ENCODE measurements at places on chromosomes 3 and 15.

GRCh38 chr3:32238453-32239306, at the start of gene CMTM8:
Gene CMTM8, plus strand, starts transcription at chr3:32238680. Its CDS starts 293 bp downstream, at chr3:32238973.
- H3K4me1 ChIP-seq = peaks cover 31% of the 10 kb centered on the region
- H3K27me3 ChIP-seq = no peaks in the 10 kb centered on the region
- no peaks in the 10 kb centered on the region for H3K36me3 ChIP-seq
- peak within 1 kb of the TSS; percentile 80 for H3K4me3 ChIP-seq
- peak; percentile 73 for DNase-seq

GRCh38 chr3:184586851-184587250, 25.3 kb downstream of the EPHB3 start:
- no peak overlapping the region for H3K4me3 ChIP-seq
- H3K27me3 ChIP-seq = peaks cover 19% of the 10 kb centered on the region
- no peaks in the 10 kb centered on the region for H3K36me3 ChIP-seq
- no peak overlapping the region for H3K27ac ChIP-seq

- no peak for DNase-seq
- no peak overlapping the region for H3K4me3 ChIP-seq
- no peaks in the 10 kb centered on the region for H3K4me1 ChIP-seq
- no peak overlapping the region for H3K27ac ChIP-seq
- peaks cover 6% of the 10 kb centered on the region for H3K27me3 ChIP-seq
Observed at GRCh38 chr15:100768501-100768931, 111.1 kb upstream of the ALDH1A3 start.

DNA sequence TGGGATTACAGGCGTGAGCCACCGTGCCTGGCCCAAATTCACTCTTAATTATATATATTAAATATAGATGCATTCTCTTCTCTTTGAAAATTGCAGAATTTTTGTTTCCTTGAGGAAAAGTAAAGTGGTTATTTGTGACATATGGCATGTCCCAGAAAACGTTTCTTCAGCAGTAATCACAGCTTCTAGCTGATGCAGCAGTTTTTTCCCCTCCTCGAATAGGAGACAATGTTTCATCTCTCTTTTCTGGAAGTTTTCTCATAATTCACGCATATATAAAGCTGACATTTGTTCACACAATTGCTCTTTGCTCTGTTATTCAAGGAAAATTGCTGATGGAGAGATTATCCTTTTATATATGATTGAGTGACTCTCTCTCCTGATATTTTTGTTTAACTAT, 99.8 kb downstream of the SERPINI1 start:
- H3K36me3 ChIP-seq = no peaks in the 10 kb centered on the region
- no peaks in the 10 kb centered on the region for H3K27me3 ChIP-seq
- no peak overlapping the region for H3K27ac ChIP-seq
- H3K4me3 ChIP-seq = no peak overlapping the region
- no peaks in the 10 kb centered on the region for H3K4me1 ChIP-seq

- H3K36me3 ChIP-seq = no peaks in the 10 kb centered on the region
- H3K4me1 ChIP-seq = no peaks in the 10 kb centered on the region
- H3K27ac ChIP-seq = no peak overlapping the region
- no peaks in the 10 kb centered on the region for H3K27me3 ChIP-seq
- no peak for DNase-seq
Observed at GRCh38 chr3:12335421-12335820, 46.6 kb downstream of the PPARG start.

GRCh38 chr15:83205725-83206324, 1.8 kb downstream of the HDGFL3 start:
- H3K36me3 ChIP-seq = no peaks in the 10 kb centered on the region
- peaks cover 9% of the 10 kb centered on the region for H3K4me1 ChIP-seq
- H3K27me3 ChIP-seq = peaks cover 33% of the 10 kb centered on the region
- no peak for DNase-seq
- H3K4me3 ChIP-seq = no peak overlapping the region

DNA sequence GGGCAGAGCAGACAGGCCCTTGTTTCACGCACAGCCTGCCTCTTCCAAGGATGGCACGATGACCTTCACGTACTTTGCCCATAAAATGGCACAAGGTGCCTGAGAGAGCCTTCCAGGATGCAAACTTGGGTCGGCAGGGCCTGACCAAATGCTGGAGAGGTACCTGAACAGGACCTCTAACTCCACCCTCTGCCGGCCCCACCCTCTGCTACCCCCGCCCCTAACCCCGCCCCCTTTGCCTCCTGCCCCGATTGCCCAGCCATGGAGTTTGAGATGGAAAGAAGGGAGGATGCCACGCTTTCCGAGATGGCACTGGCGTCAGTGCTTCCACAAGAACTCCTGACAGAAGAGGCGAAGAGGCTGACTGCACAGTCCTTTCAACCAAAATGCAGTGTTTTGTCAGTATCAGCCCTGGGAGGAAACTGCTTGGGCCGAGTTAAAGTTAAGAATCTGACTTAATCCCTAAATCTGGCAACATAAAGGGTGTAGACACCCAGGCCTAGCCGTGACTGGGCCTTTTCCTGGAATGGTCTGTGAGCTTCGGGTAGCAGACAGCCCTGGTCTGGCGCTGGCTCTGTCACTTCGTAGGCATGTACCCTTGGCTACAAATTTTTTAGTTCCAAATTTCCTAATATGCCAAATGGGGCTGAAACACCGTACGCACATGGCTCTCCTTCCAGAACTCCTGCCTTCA, 230.3 kb upstream of the RGMA start:
- peaks cover 6% of the 10 kb centered on the region for H3K27me3 ChIP-seq
- DNase-seq = no peak
- H3K4me1 ChIP-seq = no peaks in the 10 kb centered on the region
- no peaks in the 10 kb centered on the region for H3K36me3 ChIP-seq

DNA sequence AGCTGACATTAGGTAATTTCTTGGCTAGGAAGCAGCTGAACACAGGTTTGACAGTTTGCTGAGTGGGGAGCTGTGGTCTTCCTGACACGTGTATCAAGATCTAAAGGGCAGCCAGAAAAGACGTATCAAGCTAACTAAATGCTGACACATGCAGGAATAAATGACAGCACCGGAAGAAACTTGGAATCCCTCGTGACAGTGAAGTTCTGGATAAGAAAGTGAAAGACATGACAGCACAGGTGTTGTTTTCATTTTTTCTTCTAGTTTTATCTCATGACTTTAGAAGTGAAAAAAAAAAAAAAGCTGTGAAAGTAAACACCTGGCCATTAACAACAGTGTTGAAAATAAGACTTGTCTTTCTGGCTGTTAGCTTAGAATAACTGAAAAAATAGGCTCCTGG, 48.7 kb downstream of the FGF7 start:
- no peak overlapping the region for H3K4me3 ChIP-seq
- no peak for DNase-seq
- no peaks in the 10 kb centered on the region for H3K4me1 ChIP-seq
- H3K27ac ChIP-seq = no peak overlapping the region

DNA sequence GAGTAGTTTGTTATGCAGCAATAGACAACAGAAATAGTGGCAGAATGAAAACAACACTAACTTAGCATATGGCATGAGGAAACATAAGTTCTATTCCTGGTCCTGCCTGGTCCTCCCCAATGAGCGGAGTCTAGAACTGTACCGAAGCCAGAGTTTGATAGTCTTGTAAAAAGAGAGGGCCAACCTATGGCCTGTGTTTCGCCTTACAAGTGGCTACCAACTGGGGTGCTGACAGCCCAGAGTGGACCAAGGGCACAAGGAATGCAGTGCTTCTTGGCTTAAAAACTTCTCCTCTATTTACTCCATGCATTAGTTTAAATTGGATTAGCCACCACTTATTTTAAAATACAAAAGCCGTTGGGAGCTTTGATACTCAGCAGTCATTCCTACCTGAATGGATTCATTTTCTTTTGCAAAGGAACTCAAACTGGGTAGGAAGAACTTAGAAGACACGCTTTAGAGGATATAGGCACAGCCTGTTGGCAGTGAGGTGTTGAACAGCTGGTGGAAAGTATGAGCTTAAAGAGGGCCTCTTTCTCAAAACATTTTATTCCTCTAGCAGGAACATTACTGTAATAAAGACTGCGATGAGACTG, 302.9 kb downstream of the PLCL2 start:
- H3K4me1 ChIP-seq = no peaks in the 10 kb centered on the region
- H3K27me3 ChIP-seq = no peaks in the 10 kb centered on the region
- H3K36me3 ChIP-seq = peaks cover 11% of the 10 kb centered on the region
- H3K27ac ChIP-seq = no peak overlapping the region
- no peak for DNase-seq
- H3K4me3 ChIP-seq = no peak overlapping the region

GRCh38 chr15:39275066-39275465, 305.8 kb upstream of the THBS1 start:
- no peak for DNase-seq
- no peaks in the 10 kb centered on the region for H3K4me1 ChIP-seq
- H3K27ac ChIP-seq = no peak overlapping the region
- no peak overlapping the region for H3K4me3 ChIP-seq

GRCh38 chr3:53225651-53226050, 30.2 kb downstream of the TKT start:
- H3K27ac ChIP-seq = no peak overlapping the region
- peaks cover 70% of the 10 kb centered on the region for H3K36me3 ChIP-seq
- H3K4me1 ChIP-seq = no peaks in the 10 kb centered on the region
- no peaks in the 10 kb centered on the region for H3K27me3 ChIP-seq
- H3K4me3 ChIP-seq = no peak overlapping the region

- no peaks in the 10 kb centered on the region for H3K27me3 ChIP-seq
- no peak overlapping the region for H3K27ac ChIP-seq
- DNase-seq = no peak
- H3K36me3 ChIP-seq = peaks cover 12% of the 10 kb centered on the region
- H3K4me1 ChIP-seq = peaks cover 16% of the 10 kb centered on the region
Observed at GRCh38 chr3:158642474-158643210, 1.7 kb upstream of the GFM1 start.

DNA sequence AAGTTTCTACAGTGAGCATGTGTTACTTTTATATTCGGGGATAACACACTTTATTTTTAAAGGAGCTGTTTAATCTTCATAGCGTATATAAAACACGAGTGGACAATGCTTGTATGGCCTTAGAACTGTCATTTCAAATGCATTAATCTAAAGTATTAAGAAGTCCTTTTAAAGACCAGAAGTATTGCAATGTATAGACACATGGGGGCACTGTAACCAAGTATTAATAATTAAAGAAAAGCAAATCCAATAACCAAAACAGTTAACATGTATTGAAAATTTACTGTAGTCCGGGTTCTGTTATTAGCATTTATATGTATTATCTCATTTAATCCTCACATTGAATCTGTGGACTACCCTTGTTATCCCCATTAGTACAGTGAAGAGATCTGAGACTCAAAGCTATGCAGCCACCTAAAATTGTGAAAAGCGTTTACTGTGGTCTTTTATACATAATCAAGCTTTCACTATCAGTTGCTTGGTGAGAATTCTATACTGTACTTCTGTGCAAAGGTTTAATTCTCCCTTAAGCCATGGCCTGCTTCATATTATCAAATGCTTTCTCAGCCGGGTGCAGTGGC, 10.1 kb downstream of the ARL14 start:
- no peak for DNase-seq
- no peak overlapping the region for H3K4me3 ChIP-seq
- no peaks in the 10 kb centered on the region for H3K36me3 ChIP-seq
- H3K27me3 ChIP-seq = no peaks in the 10 kb centered on the region
- H3K27ac ChIP-seq = no peak overlapping the region
- no peaks in the 10 kb centered on the region for H3K4me1 ChIP-seq

- no peak overlapping the region for H3K4me3 ChIP-seq
- no peaks in the 10 kb centered on the region for H3K4me1 ChIP-seq
- H3K27ac ChIP-seq = no peak overlapping the region
- H3K27me3 ChIP-seq = no peaks in the 10 kb centered on the region
- no peak for DNase-seq
Observed at GRCh38 chr3:140018556-140018955, 83.6 kb downstream of the CLSTN2 start.

DNA sequence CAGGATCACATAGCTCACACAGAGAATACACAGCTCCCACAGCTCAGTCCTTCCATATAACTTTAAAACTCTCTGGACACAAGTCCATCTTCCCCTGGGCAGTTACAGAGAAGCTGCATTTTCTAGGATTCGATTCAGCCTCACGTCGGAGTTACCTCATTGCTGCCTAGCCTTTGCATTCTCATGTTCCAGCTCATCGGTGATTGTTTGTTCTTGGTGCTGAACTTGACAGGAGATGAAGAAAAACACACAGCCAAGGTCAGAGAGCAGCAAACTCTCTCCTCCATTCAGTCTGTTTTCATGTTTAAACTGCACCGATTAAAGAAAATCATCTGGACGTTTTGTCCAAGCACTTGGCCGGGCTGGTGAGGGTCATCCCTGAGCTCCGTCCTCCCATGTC, 375.5 kb upstream of the CFAP20DC start:
- H3K4me3 ChIP-seq = no peak overlapping the region
- no peaks in the 10 kb centered on the region for H3K27me3 ChIP-seq
- no peak for DNase-seq
- H3K4me1 ChIP-seq = peaks cover 44% of the 10 kb centered on the region
- H3K36me3 ChIP-seq = no peaks in the 10 kb centered on the region

GRCh38 chr15:88440021-88440420, 27.2 kb downstream of the MRPL46 start:
- peaks cover 8% of the 10 kb centered on the region for H3K27me3 ChIP-seq
- H3K27ac ChIP-seq = no peak overlapping the region
- H3K4me1 ChIP-seq = no peaks in the 10 kb centered on the region
- H3K4me3 ChIP-seq = no peak overlapping the region
- H3K36me3 ChIP-seq = no peaks in the 10 kb centered on the region

GRCh38 chr15:43277231-43277823, 10.6 kb upstream of the TGM5 start:
- no peak overlapping the region for H3K27ac ChIP-seq
- no peaks in the 10 kb centered on the region for H3K4me1 ChIP-seq
- no peak overlapping the region for H3K4me3 ChIP-seq
- H3K36me3 ChIP-seq = no peaks in the 10 kb centered on the region

DNA sequence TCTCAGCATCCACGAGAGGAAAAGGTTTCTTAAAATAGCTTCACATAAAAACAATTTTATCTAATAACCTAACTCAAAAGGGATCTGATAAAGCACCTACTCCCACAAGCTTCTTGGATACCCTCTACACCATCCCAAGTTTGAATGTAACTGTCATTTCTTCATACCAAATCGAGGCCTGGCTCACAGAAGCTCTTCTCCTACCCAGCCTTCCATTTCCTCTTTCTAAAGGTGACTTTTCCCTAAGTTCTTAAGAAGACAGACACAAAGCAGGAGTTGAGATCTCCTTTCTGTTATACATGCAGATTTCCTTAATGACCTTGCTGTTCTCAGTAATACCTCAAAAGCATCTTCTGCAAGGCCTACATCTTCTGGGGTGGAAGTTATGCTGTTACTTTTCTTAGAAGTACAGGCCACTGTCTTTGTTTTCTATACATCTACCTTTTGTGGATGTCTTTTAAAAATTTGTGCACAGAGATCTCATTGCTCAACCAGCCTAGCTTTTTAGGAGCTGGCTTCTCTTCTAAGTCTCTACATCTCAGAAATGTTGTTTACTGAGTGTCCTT, 3.4 kb upstream of the LRRIQ4 start:
- no peak overlapping the region for H3K4me3 ChIP-seq
- peaks cover 26% of the 10 kb centered on the region for H3K4me1 ChIP-seq
- DNase-seq = no peak
- no peaks in the 10 kb centered on the region for H3K27me3 ChIP-seq
- H3K27ac ChIP-seq = no peak overlapping the region

- H3K4me3 ChIP-seq = no peak overlapping the region
- no peaks in the 10 kb centered on the region for H3K27me3 ChIP-seq
- H3K4me1 ChIP-seq = peaks cover 19% of the 10 kb centered on the region
- no peak overlapping the region for H3K27ac ChIP-seq
- no peak for DNase-seq
Observed at GRCh38 chr15:64535460-64536243, 75.3 kb downstream of the ZNF609 start.

- no peak for DNase-seq
- no peaks in the 10 kb centered on the region for H3K36me3 ChIP-seq
- H3K4me1 ChIP-seq = no peaks in the 10 kb centered on the region
- H3K27ac ChIP-seq = no peak overlapping the region
- H3K27me3 ChIP-seq = no peaks in the 10 kb centered on the region
Observed at GRCh38 chr3:195170496-195170895, 100.5 kb downstream of the XXYLT1 start.

GRCh38 chr3:158842976-158843375, 41.1 kb downstream of the MFSD1 start:
- no peaks in the 10 kb centered on the region for H3K36me3 ChIP-seq
- peaks cover 3% of the 10 kb centered on the region for H3K4me1 ChIP-seq
- no peaks in the 10 kb centered on the region for H3K27me3 ChIP-seq
- H3K4me3 ChIP-seq = no peak overlapping the region
